CD4-positive, alpha-beta T cell treated with Interleukin-1 beta for 1 hour (primary cell): ENCODE measurements at places on chromosomes 4 and X.

DNA sequence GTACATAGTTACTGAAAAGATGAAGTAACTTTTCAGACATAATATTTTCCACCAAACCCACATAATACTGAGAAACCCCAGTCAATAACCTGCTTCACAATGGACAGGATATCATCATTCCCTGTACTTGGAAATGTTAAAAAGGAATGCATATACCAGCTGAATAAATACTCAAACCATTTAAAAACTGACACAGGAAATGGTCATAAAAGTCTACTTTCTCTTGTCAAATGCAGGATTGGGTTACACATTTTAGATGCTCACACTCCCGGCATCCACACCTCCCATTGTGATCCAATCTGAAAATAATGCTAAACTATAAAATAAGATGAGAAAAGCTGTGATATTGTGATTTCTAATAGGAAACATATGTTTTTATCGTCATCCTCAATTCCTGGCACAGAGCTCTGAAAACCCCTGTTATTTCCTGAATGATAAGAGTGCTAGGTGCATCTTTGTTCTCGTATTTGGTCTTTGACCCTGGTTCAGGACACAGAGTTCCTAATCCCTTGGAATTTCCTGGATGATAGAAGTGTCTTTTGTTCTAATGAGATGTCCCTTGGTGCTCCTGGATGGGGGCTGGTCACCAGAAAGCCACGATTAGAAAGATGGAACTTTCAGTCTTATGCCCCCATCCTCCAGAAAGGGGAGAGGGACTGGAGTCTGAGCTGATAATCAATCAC, 821.3 kb downstream of the TRIML1 start:
- DNase-seq = no peak

GRCh38 chr4:4750187-4750586, 109.3 kb upstream of the MSX1 start:
- DNase-seq = no peak

GRCh38 chr4:2417765-2418649, at the start of gene ZFYVE28:
Gene ZFYVE28 (minus strand): TSS chr4:2418645. CDS start chr4:2418323, 322 bp downstream.
- DNase-seq = no peak

DNA sequence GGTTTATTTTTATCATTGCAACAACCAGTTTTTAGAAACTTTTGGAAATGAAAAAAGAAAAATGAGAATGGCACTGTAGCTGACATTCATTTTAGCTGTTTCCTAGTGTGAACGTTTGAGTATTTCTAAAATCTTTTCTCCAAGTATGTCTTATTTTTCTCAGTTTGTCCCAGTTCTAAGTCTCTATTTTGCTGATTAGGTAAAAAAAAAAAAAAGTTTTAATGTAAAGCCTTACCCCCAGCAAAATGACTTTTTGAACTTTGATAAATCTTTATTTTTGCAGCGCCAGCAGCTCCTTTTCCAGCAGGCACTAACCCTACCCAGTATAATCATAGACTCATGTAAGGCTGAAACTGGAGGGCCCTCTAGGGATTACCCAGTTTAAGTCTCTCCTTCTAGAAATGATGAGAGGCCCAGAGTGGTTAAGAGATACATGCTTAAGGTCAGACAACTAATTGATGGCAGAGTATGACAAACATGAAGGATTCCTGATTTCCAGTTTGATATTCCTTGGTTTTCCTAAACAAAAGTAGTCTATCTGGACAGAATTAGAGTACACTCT, 84.3 kb upstream of the SLC4A4 start:
- DNase-seq = no peak

GRCh38 chr4:65868096-65868824, 198.0 kb upstream of the EPHA5 start:
- DNase-seq = no peak

- DNase-seq = no peak
Measured at GRCh38 chrX:40320819-40321218, 223.1 kb upstream of the BCOR start.

- no peak for DNase-seq
Measured at GRCh38 chr4:175671491-175671934, 140.6 kb downstream of the GPM6A start.

DNA sequence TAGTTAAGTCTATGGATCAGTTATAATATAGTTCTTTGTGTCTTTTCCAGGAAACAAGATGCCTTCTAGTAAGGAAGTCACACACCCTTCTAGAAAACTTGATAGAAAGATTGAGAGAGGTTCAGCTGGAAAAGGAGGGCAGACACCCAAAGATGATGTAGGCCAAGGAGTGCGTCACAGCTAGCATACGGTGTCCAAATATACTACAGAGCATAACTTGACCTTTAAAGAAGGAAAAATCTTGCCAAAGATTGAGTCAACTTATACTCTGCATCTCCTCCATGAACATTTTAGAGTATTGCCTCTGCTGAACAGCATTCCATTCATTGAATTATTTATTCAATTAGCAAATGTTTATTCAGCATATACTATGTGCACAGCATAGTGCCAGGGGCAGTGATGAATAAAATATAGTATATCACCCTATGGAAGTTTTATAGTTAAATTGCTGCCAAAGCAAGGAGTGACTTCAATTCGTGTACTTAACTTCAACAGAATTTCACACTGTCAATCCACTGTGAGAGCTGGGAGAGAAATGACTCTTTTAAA, 51.9 kb upstream of the SLC6A14 start:
- DNase-seq = no peak

GRCh38 chr4:24470666-24471485, 113.5 kb downstream of the DHX15 start:
- no peak for DNase-seq
